ENCODE measurements at places on chromosomes 11 and 22.

- no peak for DNase-seq
Measured at GRCh38 chr11:68361702-68362101, 49.3 kb downstream of the LRP5 start.

DNA sequence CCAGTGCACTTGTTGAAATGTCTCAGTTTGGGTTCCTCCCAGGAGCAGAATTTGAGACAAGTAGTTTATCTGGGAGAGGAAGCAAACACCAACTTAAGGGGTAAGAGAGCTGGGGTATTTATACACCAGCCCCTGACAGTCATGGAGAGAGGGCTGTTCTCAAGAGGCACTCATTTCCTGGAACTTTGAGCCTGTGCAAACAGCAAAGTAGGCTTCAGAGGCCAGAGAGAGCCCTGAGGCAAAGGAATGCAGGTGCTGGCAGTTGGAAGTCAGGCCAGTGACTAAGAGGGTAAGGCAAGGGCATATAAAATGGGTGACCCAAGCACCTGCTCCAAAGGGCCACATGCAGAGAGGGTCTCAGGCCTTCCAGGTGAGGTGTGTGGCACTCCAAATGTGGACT, 16.1 kb downstream of the MS4A18 start:
- DNase-seq, result no peak

GRCh38 chr11:75493626-75494025, 32.1 kb downstream of the GDPD5 start:
- no peak for DNase-seq

DNA sequence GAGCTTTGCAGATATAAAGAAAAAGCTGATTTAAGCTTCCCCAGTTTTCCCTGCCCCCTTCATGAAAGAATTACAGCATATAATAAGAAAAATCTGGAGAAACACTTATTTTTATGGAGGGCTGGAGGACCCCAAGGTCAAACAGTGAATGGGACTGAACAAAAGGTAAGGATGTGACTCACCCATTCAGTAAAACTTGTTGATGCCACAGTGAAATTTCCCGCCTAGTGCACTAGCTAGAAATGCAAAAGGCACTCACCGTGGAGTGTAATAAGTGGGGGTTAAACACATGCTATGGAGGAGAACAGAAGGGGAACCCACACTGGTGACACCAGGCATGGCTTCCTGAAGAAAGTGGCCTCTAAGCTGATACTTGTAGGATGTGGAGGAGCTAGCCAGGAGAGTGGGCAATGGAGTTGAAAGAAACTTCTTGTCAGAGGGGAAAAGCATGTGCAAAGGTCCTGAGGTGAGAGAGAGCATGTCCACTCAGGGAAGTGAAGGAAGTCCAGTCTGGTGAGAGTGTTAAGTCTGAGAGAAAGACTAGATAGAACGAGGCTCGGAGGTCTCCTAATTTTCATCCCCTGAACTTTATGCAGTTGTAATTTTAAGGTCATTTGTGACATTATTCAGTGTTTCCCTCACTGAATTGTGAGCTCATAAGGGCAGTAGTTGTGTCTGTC, 77.1 kb downstream of the MIAT start:
- DNase-seq, result no peak

- DNase-seq, result no peak
Measured at GRCh38 chr11:66184728-66185127, 83.7 kb upstream of the RAB1B start.

DNA sequence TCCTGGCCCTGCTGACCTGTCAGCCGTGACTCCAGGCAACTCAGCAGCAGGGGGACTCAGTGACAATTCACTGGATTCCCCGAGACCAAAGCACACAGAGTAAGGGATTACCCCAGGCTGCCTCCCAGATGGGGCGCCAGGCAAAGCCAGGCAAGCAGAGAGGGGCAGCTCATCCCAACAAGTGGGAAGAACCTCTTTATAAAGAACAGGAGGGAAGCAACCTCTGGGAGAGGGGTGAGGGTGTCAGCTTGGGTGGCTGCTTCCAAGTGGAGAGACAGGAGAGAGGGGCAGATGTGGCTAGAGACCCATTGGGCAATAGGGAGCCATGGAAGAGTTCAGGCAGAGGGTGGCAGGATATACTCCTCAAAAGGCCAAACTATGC, 1.2 kb downstream of the SLC22A12 start:
- DNase-seq, result no peak

GRCh38 chr22:27726686-27727449, 74.7 kb downstream of the MN1 start:
- peak; percentile 84 for DNase-seq

- no peak for DNase-seq
Measured at GRCh38 chr11:114820621-114821020, 142.3 kb downstream of the NXPE2 start.

DNA sequence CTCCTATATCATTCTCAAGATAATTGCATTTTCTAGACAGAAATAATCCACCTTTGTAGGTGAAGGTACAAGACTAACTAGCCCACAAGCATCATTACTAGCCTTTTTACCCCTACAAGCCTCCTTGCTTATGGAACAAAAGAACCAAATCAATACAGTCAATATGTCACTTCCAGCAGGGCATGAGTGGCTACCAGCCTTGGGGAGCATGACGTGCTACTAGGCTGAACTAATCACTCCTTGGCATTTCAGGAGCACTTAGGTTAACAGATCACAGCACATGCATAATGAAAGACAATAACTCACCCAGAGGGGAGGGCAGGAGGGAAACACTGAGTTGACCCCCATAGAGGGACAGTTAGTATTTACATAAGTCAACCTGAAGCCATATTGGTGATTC, 2.7 kb downstream of the DRD2 start:
- DNase-seq, result no peak

- peak; percentile 6 for DNase-seq
Measured at GRCh38 chr11:70755410-70756158, 357.3 kb downstream of the CTTN start.

DNA sequence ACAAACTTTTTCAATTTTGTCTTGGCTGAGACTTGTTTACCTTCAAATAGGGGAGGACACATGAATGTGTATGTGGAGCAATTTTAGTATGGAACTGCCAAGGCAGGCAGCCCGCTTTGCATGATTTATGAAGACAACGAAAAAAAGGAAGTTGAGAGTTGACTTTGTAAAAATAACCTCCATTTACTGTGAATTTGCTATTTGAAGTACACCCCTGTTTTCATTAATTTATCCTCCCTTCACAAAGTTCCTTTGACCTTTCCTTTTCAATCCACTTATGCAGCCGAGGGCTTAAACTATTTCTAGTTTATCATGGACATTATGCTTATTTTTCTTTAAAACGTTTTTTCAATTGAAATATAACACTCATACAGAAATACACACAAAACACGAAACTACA, 369.6 kb upstream of the CADM1 start:
- DNase-seq, result no peak

DNA sequence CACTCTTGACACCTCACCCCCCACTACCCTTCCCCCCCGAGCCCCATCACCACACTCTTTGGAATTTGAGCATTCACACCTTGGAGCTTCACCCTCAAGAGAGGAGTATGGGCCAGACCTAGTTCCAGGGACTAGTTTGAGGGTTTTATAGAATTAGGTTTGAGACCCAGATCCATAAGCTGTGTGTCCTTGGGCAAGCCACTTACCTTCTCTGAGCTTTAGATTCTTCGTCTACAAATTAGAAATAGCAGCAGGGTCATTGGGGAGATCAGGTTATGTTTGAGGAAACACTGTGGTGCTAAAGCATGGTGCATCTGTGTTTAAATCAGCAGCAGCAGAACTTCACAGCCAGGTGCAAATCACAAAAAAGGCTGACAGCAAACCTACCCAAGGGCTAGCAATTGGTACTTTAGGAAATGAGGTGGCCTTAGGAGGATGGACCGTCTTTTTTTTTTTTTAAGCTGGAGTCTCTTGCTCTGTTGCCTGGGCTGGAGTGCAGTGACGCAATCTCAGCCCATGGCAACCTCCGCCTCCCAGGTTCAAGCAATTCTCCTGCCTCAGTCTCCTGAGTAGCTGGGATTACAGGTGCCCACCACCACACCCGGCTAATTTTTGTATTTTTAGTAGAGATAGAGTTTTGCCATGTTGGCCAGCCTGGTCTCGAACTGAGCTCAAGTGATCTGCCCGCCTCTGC, 114.8 kb downstream of the MICAL2 start:
- no peak for DNase-seq

- no peak for DNase-seq
Measured at GRCh38 chr22:29313126-29313575, 2.3 kb downstream of the RASL10A start.

- peak; percentile 32 for DNase-seq
Measured at GRCh38 chr22:27422442-27422841, 379.1 kb downstream of the MN1 start.

DNA sequence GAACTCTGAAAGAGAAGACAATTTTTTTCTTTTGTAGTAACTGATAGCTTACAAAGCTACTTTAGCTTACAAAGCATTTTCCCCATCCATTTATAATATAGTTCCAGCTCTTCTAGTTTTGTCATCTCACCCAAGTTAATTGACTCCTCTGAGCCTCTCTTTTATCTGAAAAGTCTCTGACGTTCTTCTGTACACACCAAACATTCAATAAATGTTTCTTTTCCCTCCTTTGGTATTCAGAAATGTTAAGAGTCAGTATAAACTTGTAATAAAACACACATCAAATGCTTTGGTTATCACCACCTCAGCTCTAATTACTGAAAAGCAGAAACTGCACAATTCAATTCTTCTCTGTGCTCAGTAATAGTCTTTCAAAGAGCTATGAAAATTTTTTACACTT, 5.9 kb downstream of the CCDC90B start:
- DNase-seq, result no peak
